Stimulated activated CD4-positive, alpha-beta T cell treated with anti-CD3 and anti-CD28 coated beads, Interleukin-1b, Interleukin-23, amount 100 ng/mL, for 1 hour (primary cell): ENCODE measurements at places on chromosomes 4 and X.

- DNase-seq: no peak
These were observed 5.8 kb downstream of the CCNQ start for GRCh38 chrX:153592966-153593688.

DNA sequence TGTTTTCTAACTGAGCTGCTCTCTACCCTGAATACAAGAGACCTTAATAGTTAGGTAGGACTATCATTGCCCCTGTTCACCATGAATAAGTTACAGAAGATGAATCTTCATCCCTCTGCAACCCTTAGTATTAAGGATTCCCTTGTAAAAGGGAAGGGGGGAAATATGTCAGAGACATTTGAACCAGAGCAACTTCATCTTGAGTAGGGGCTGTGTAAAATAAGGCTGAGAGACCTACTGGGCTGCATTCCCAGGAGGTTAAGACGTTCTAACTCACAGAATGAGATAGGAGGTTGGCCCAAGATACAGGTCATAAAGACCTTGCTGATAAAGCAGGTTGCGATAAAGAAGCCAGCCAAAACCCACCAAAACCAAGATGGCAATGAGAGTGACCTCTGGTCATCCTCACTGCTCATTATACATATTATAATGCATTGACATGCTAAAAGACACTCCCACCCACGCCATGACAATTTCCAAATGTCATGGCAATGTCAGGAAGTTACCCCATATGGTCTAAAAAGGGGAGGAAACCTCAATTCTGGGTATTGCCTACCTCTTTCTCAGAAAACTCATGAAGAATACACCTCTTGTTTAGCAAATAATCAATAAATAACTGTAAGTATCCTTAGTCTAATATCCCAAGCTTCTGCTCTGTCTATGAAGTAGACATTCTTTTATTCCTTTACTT, 19.5 kb upstream of the TMPRSS11B start:
- DNase-seq: no peak

DNA sequence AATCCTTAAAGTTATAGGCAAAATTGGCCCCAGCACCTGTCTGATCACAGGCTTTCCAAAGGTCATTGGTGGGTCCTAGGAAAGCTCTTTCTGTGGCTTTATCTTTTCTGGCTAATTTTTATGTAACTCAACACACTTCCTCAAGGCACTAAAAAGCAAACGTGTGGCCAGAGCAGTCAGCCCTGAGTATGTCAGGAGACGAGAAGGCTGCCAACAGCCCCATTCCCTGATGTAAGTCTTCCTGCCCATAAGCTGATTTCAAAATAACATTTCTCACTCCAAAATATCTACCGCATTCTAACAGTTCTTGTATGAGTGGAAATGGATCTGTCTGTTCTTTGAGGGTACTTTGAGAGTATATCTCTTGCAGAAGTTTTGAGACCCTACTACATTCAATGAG, 25.5 kb upstream of the FUNDC1 start:
- DNase-seq: no peak

GRCh38 chrX:15750611-15751154, 12.6 kb downstream of the CA5B start:
- DNase-seq: no peak

- DNase-seq: no peak
These were observed 150.3 kb downstream of the SOX3 start for GRCh38 chrX:140354431-140355120.

- DNase-seq: no peak
These were observed 98.3 kb upstream of the CXXC4 start for GRCh38 chr4:104593019-104593418.

DNA sequence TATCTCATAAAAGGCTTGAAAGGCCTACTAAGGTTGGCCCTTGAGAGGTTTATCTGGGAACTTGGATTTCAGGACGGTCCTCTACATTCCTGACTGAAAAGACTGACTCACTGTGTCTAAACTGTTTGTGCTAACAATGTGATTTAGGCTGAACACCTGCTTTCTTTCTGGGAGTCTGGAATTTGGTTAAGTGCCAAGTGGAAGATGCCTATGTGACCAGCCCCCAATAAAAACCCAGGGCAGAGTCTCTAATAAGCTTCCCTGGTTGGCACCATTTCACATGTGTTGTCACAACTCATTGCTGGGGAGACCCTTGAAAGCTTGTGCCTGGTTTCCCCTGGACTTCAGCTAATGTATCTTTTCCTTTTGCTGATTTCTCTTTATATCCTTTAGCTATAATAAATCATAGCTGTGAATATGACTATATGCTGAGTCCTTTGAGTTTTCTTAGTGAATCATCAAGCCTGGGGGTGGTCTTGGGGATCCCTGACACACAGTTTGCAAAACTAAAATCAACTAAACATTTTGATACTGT, 55.1 kb downstream of the GPR82 start:
- DNase-seq: no peak

DNA sequence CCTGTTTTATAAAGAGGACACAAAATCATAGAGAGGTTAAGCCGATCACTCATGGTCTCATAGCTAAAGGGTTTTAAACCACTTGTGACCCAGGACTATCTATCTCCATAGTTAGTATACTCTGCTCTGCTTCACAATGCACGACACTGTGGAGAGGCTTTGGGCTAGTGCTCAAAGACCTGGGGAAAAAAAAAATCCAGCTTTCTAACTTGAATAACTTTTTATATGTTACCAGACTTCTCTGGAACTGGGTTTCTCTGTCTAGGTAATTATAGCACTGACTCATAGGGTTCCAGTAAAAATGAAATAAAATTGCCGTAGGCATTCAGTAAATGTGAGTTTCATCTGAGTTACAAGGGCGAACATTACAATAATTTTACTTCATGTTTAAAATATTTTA, 273.7 kb upstream of the TECRL start:
- DNase-seq: no peak

DNA sequence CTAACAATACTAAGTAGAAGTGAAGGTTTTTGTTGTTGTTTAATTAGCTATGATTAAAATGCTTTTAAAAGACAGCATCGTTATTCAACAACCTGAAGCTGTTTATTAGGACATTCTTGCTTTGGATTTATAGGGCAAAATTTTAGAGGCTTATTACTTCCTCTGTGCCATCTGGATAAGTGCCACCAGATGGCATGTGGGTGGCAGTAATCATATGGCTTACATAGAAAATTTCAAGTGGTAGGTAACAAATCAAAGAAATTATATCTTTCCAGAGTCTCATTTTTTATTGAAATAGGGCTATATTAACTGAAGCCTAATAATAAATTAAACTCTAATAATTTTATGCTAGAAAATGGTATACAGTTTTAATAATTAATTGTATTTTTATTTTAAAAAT, 83.3 kb upstream of the HTR2C start:
- DNase-seq: no peak

DNA sequence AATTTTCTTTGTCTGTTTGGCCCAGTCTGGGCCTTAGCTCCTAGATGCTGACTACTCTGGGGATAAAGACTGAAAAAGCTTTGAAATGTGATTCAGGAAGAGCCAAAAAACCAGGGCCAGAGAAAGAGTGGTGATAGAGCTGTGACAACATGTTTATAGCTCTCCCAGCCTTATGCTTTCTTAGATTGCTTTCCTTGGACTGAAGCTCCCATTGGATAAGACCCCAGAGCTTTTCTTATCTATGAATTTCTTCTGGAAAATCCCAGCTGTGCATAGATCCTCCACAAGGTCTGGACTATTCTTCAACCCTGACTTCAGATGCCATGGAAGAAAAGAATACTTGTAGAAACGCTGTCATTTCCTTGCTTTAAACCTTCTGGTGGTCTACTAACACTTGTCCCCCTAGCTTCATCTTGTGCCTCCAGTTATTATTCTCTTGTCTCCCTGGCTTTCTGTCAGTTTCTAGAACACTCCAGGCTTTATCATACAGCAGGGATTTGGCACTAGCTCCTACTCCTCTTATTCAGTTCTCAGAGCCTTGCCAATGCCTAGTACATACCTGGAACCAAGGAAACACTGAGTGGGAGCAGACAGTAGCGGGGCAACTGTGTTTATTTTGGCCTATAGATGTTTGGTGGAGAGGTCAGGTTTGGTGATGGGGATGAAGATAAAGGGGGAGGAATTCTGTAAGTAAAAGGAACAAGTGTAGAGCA, 57.1 kb upstream of the TEX13D start:
- DNase-seq: no peak

GRCh38 chrX:45768666-45769236, 568.1 kb upstream of the DIPK2B start:
- no peak for DNase-seq

DNA sequence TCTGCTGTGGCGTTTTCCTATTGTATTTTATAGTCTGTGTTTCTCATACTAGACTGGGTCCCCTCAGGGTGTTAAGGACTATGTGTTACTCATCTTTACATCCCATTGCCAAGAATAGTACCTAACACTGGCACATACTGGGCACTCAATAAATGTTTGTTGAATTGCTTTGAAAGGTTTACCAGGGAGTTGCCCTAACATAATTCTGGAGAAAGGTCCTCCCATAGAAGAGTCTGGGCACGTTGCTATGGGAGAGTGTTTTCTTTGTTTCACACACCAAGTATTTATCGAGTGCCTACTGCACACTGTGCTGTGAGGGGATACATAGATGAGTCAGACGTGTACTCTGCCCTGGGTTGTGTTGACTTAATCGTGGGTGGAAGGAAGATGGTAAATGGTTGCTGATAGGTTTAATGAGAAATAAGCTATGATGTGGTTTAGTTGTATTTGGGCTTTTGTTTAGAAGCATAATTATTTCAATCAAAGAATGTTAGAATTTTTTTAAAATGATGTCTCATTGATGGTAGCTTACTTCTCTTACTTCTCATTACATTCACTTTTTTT, 42.9 kb downstream of the AFF1 start:
- DNase-seq: no peak

- no peak for DNase-seq
These were observed 4.4 kb upstream of the SMR3A start for GRCh38 chr4:70356185-70356584.

- DNase-seq: no peak
These were observed 94.5 kb upstream of the EOLA2 start for GRCh38 chrX:150032742-150033141.

DNA sequence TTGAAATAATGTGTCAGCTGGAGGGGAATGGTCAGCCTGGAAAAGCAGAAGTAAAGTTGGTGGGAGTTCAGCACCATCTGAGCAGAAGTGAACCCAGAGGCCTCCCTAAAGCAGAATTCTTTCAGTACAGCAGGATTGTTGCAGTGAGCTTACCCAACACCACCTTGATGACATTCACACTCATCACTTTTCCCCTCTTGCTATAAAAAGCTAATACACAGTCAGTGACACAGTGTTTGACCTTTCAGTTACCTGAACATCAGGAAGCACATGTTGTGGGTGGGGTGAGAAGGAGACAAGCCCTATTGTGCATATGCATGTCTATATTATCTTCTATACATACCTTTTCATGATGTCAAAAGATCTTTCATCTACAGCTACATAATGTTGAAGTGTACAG, 624.7 kb upstream of the ZFP42 start:
- DNase-seq: no peak

GRCh38 chrX:133362538-133362937, 52.8 kb downstream of the GPC4 start:
- DNase-seq: no peak

- no peak for DNase-seq
These were observed 23.7 kb downstream of the MAOA start for GRCh38 chrX:43679778-43680177.

DNA sequence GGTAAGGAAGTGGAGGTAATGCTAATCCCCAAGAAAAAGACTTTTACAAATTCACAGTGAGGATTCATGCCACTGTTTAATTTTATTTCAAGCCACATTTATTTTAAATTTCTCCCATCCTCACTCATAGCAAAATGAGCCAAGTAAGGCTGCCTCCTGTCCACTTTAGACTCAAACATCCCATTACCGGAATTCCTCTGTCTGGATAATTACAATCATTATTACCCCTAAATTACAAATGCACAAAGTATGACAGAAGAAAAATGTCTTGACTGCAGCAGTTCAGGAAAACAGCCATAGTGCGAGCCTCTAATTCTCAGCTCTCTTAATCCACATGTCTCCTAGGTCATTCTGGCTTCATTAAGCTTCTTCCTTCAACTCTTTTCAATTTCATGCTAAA, 57.0 kb downstream of the MAPK10 start:
- DNase-seq: no peak
